ENCODE measurements at places on chromosomes 7 and 10.
A peak's percentile ranks its signal among the peaks of the same experiment; 100 is the strongest.

DNA sequence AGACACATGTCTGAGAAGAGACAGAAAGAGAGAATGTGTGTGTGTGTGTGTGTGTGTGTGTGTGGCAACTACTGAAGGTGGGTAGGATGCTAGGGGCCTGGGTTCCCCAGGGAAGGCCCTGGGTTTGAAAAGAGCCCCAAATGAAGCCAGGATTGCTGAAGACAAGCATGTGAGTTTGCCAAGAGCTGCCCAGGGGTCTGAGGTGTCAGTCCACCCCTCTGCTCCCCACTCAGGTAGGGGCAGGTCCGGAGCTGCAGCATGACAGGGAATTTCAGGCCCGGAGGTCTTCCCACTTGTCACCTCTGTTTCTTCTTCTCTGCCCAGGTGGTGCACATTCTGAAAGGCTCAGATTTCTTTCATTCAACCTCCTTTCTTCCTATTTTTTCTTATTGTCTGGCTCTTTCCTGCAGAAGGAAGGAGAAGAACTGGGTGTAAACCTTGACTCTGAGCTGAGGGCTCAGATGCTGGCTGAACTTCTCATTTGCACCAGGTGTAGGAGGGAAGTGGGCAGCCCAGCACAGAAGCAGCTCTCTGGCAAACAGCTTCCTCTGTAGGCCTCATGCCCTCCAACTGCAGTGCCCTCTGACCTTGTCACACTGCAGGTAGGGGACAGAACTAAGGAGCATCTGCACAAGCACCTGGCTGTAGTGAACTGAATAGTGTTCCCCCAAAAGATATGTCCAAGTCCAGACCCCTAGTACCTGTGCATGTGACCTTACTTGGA, 79.6 kb upstream of the LRRC4 start:
- DNase-seq, result no peak

DNA sequence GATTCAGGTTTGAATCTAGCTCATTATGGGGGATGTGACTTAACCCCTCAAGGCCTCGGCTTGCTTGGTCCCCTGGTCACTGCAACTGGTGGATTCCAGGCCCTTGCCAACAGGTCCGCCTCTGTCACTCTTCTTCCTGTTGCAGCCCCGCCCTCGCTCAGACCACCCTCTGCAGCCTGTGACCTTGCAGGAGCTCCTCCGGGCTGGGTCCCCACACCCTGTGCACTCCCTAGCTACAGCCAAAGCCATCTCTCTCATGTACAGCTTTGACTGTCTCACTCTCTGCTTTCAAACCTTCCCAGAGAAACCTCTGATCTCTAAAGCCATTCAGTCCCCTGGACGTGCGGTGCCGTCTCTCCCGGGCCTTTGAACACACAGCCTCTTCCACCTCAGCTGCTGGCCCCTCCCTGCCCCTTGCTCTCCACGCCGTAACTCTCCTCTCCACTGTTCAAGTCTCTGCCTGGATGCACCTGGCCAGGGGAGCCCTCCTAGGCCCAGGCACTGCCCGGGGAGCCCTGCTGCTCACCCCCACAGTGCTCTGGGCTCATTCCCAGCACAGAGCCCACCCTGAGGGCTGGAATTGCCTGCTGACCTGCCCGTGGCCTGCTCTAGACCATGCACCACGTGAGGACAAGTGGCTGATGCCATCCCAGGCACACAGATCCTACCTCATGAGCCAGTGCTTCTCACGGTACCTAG, 485.8 kb upstream of the FOXK1 start:
- no peak for DNase-seq

DNA sequence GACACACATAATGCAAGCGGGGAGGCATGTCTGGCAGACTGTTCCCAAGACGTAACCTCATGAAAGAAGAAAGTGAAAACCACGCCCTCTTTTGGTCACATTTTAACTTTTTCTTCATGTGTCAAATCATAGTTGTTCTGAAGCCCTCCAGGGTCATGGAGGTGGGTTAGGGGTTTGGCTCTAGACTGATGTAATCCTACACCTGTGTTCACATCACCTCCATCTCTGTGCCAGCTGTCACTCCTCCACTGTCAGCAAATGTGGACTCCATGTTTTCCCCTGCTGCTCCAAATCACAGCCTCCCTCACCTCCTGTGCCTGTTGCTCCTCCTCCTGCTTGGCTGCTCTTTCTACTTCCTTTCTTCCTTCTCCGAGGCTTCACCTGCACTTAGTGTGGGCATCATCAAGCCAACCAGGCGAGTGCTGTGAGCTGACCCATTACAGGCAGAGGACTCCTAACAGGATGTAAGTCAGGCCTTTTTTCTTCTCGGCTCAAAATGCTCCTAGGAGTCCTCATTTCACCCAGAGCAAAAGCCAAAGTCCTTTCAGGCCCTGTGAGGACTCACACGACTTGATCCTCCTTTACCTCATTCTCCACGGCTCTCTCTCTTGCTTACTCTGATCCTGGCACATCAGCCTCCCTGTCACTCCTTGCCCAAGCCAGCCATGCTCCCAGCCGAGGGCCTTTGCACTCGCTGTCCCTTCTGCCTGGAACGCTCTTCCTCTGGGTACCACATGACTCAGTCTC, 66.4 kb upstream of the IFRD1 start:
- no peak for DNase-seq

- no peak for DNase-seq
Measured at GRCh38 chr10:26391701-26392695, 46.1 kb upstream of the APBB1IP start.

DNA sequence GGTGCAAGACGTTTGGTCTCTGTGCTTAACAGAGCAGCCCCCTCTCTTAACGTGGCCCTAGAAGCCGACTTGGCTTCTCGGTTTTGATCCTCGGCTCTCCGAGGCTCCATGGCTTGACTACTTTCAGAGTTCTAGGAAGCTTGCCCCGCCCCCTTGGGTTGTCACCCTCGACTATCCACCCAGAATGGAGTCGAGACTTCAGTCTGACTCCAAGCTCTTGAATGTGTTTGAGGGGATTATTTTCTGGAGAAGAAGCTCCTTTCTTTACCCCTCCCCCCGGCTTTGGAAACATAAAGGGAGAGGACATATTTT, 448 bp downstream of the SEC24C start:
- DNase-seq, result peak; percentile 67

- no peak for DNase-seq
Measured at GRCh38 chr7:12620371-12620770, 49.9 kb downstream of the SCIN start.

- no peak for DNase-seq
Measured at GRCh38 chr7:42192851-42193461, 44.1 kb downstream of the GLI3 start.

DNA sequence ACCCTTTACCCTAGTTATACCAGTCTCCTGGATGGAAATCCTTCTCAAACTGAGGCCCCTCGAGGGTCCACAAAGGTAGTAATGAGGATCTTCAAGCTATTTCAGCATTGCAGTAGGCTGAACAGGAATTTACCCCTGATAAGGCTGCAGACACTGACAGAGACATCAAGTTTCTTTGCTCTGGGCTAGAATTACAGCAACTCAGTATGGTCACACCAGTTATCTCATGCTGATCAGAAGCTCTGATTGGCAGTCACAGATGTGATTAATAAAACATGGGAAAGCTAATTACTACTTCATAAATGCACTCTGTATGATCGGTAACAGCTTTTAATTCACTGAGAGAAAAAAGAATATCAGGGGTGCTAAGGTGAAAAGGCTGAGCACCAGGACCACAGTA, 30.6 kb downstream of the FAM204A start:
- DNase-seq, result no peak

DNA sequence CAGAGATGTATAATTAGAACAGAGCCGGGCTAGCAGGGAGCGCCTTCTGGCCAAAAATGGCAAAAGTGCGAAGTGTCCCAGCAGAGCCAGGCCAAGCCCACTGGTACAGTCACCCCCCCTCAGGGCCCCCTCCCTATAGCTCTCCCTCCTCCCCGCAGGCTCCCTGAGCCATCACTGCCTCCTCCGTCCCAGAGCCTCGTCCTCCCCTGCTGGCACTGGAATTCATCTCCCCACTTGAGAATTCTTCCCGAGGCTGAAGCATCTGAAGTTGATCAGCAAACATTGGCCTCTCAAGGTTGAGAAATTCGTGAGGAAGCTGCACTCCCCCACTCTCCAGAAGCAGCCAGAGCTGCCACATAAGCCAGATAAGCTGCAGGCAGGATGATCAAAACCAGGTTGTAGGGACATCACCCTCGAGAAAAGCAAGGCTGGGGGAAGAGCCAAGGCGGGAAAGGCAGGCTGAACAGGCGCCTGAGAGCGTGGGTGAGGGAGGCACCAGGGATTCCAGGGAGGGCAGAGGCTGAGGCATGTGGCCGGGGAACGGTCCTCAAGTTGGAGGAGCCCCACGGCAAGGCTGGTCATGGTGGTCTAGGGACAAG, 23.4 kb downstream of the CAMK2G start:
- DNase-seq, result peak; percentile 16

GRCh38 chr7:80584778-80585177, 53.7 kb upstream of the CD36 start:
- peak; percentile 9 for DNase-seq

DNA sequence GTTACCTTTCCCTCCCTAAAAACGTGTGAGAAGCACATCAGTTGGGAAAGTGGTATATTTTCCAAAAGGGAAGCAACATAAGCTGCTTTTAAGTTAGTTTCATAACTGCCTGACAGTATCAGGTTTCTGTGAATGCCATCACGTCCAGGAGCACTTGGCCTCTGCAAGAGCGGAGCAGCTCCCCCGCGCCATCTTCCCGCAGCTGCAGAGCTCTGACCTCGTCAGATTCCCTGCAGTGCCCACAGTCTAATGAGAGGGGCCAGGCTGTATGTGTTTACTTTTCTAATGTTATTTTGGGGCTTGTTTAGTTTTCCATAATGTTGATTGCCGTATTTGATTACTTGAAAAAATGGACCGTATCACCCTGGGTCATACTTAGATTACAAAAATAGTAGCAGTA, 74.2 kb downstream of the MGMT start:
- no peak for DNase-seq

DNA sequence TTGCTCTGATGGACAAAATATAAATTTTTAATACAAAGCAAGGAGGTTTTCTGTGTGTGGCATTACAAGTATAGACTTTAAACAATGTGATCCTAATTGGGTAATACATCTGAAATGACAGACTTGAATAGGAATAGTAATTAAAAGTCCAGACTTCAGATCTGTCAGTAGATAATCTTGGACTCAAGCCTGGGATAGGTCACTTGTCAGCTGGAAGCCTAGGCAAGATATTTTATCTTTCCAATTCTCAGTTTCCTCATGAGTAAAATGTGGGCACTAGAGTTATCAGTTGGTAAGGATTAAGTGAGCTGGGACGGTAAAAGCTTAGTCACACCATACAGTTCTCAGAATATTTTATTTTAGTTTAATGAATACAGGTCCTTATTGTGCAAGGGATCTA, 10.4 kb upstream of the ZMYND11 start:
- no peak for DNase-seq

DNA sequence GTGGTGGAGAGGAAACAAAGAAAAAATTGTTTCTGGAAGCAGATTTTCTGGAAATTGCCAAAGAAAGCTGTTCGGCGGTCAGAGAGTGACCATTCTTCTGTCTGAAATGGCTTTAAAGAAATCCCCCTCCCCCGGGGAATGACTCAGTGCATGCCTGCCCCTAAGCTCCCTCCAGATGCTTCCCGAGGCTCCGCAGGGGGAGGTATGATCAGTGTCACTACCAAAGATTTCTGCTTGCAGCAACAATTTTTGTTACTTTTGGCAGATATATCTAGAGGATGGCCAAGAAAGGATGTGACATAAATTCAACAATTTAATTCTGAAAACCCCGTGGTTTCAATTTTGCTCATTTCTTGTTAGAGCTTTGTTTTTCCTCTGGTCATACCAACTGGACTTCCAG, 163.9 kb downstream of the JCAD start:
- DNase-seq, result peak; percentile 79

GRCh38 chr7:7156663-7157062, 25.7 kb upstream of the C1GALT1 start:
- no peak for DNase-seq

GRCh38 chr7:16416289-16417282, 4.8 kb downstream of the CRPPA start:
- peak; percentile 81 for DNase-seq

DNA sequence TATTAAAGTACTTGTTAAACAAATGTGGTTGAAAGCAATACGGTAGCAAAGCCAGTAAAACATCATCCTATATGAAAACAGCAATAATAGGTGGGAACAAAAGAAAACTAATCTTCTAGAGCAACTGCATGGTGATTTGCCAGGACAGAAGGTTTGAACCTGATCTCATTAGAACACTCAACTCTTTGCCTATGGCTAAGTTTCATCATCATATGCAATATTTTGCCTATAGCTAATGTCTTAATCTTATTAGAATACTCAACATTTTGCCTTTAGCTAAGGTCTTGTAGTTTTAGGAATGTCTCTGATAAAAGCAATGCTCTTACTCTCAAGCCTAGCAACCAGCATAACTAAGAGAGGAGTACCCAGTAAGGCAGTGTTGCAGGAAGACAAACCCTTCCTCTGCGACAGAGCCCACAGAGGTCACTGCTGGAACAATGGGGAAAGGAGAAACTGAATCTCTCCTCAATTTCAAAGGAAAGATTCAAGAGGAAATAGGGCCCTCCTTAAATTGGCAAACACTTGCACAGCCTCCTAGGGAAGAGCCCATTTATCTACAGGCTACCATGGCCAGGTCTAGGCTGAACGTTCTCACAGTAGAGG, 38.3 kb downstream of the CADPS2 start:
- no peak for DNase-seq

DNA sequence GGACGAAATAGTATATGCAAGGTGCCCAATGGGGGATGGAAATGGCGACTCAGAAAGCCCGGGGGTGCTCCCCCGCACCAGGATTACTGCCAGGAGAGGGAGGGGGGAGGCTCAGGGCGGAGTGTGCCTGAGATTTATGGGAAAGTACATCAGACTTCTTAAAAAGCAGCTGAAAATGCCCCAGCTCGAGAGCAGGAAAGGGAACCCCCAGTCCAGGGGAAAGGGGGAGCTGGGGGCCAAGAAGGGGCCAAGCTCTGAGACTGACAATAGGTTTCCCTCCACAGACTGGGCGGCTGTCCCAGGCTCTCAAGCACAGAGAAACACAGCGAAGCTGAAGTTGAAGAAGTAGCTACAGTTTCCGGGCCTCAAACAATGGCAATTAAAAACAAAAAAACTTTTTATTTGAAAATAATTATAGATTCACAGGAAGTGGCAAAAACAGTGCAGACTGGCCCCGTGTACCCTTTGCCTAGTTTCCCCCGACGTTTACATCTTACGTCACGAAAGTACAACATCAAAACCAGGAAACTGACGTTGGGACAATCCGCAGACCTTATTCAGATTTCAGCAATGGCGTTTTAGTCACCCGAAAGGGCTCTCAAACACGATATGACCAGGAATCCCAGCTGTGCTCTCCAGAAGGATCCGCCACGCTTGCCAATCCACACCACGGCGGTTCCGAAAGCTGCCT, 83.9 kb upstream of the FGFR2 start:
- DNase-seq, result no peak

- DNase-seq, result peak; percentile 35
Measured at GRCh38 chr7:43537765-43538403, 45.0 kb upstream of the STK17A start.
